DMS153 (cell line): ENCODE measurements at places on chromosomes 16 and 17.

DNA sequence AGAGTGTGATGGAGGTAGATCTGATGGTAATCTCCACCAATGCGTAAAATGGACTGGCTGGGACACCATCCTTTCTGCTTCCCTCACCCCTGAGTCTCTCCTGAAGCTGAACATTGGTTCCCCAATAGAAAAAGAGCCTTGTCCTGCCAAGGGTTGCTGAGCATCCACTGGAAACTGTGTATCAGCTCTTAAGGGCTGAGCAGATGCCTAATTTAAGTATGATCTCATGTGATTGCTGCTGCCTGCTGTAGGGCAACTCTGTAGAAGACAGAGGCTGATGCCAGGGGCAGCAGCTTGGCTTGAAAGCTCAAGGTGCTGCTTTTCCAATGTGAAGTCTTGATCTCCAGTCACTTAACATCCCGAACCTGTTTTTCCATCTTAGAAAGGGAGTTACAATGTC, 310.3 kb upstream of the CCL2 start:
- no peak for DNase-seq

GRCh38 chr16:1920727-1921171, 2.5 kb upstream of the HS3ST6 start:
- no peak for DNase-seq

DNA sequence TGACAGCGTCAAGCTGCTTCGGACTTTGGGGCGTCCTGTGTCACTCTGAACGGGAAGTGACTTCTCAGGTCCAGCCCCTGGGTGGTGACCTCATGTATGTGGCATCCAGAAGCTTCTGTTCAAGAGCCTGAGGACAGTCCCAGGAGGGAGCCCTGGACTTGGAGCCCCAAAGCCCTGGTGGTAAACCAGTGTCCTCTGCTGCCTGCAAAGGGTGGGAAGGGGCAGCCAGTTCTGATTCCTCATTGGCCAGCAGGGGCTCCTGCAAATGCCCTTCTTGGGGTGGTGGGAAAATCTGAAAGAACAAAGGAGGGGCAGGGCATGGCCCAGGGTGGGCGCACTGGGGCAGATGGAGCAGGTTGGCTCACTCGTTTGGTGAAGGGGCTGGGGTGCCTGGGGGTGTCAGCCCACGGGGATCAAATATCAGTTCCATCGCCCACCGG, 1.6 kb downstream of the OSGIN1 start:
- DNase-seq, result no peak

GRCh38 chr16:60151987-60152386, 1417.9 kb upstream of the GOT2 start:
- DNase-seq, result no peak

DNA sequence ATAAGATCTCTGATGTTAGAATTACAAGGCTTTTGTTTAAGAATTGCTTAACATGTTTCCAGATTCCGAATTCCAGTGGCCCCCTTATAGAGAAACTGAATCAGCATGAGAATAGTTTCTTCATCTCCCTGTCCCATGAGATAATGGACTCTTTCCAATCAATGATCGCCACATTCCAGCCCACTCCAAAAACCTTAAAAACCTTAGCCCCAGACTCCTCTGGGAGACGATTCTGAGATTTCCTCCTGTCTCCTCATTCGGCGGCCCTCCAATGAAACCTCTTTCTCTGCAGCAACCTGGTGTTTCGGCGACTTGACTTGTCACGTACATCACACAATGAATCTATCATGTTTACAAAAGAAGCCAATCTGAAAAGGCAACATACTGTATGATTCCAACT, 197.1 kb upstream of the PSMD7 start:
- no peak for DNase-seq

DNA sequence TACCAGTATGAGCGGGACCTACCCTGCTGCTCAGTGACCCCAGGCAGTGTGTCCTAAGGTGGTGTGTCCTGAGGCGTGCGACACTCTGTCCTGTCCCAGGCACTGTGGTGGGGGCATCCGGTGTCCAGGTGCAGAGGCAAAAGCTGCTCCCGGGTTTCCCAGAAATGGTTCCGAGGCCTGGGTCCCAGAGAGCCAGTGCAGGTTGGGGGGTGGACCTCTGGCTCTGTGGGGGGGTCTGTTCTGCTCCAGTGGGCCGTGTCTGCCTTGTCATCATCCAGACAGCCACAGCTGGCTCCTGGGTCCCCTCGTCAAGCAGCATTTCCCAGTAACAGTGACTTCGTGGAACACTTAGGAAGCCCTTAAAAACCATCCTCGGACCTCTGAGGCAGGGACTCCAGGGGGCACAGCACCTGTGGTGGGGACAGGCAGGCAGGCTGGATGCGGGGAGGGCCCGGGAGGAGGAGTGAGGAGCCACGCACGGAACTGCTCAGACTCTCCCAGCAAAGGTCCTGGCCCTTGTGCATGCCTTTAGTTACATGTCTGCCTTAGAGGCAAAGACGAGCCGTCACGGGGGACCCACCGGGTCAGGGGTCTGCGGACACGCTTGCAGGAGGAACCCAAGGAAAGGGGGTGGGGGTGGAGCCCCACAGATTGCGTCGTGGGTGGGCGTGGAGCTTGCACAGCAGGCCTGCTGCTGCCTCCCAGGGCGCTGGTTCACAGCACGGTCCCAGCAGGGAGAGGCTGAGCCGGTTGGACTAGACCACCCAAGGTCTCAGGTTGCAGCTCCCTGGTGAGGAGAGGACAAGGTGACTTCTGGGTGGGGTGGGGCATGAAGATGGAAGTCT, 5.6 kb downstream of the SLC16A3 start:
- no peak for DNase-seq
